ENCODE measurements at places on chromosomes 7 and 10.
A peak's percentile ranks its signal among the peaks of the same experiment; 100 is the strongest.

DNA sequence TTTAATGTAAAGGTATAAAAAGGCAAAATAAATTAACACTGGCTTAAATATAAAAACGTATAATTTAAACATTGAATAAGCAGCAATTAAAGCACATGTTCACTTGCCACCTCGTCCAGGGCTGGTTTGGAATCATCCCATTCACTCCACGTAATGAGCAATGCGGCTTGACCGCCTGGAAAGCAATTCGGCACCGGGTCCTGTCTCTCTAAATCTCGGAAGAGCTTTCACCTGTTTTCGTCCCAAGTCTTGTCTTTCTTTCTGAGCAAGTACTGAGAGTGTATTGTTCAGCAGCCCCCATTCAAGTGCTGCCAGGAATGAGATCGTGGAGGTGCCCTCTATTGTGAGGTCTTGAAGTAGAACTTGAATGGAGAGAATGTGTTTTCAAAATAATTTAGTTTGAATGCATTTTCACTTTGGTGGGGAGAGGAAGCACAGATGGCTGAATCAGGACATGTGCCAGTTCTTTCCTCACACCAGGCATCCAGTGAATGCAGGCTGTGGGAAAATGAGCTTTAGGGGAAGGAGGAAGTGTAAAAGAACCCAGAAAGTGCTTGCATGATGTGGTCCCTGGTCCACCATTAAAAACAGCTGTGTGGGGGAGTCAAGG, 515.2 kb downstream of the REEP3 start:
- H3K4me3 ChIP-seq = peak overlapping the region; percentile 18
- H3K4me1 ChIP-seq = no peaks in the 10 kb centered on the region
- DNase-seq = peak; percentile 72

- no peak overlapping the region for H3K27ac ChIP-seq
- no peak for DNase-seq
- no peaks in the 10 kb centered on the region for H3K27me3 ChIP-seq
- no peaks in the 10 kb centered on the region for H3K36me3 ChIP-seq
Observed at GRCh38 chr10:102919992-102920739, 2.1 kb downstream of the CNNM2 start.

DNA sequence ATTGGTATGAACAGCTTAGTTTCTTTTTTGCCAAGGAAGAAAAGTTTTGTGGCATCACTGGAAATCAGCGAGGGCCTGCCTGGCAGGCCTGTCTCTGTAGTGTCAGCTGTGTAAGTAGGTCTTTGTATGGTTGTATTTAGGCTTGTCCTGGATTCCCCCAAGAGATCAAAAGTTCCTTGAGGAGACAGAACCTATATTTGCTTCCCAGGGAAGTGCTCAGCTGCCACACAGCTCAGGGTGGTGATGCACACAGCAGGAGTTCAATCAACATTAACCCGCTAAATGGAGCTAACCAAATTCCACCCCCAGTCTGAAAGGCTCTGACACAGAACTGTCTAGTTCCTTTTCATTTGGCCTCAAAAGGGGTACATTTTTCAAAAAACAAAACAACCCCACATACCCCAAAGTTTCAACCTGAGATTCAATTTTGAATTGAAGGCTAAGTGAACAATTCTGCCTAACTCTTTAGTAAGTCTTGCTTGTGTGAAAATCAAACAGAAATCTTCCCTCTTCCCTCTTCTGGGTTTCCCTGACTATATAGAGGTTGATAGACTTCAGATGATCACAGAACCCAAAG, 124.4 kb downstream of the CLEC2L start:
- H3K27ac ChIP-seq = peak overlapping the region; percentile 88
- peak overlapping the region; percentile 16 for H3K4me3 ChIP-seq
- H3K4me1 ChIP-seq = peaks cover 77% of the 10 kb centered on the region
- DNase-seq = no peak
- H3K27me3 ChIP-seq = no peaks in the 10 kb centered on the region

DNA sequence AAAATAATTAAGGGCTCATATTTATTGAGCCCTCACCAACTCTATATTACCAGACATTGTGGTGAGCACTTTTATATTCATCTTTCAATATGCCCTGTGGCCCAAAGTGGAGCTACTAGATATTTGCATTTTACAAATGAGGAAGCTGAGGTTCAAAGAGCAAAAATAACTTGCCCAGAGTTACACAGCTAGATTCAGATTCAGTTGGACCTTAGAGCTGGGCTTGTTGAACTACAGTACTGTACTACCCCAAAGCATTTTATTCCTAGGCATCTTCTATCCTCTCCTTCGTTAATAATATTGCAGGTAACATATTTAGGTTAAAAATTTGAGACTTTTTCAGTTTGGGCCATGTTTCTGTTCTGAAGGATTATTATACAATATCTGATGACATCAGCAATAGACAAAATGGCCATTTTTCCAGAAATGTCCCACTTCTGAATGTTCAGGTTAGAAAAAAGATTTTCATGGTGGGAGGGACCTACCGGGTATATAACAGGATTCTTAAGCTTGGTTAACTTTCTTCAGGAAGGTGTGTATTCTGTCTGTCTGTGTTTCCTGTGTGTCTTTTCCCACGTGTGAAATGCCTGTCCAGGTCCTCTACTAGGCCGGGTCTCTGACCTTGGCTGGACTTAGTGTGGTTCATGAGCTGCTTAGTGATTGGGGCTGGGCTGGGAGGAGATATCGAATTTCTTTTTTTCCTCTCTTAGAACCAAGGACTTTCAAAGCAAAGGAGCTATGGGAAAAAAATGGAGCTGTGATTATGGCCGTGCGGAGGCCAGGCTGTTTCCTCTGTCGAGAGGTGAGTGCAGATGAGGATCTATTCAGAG, 13.6 kb downstream of the PRXL2A start:
- no peak for DNase-seq
- no peaks in the 10 kb centered on the region for H3K4me1 ChIP-seq
- no peak overlapping the region for H3K4me3 ChIP-seq
- peaks cover 39% of the 10 kb centered on the region for H3K36me3 ChIP-seq
- H3K27me3 ChIP-seq = no peaks in the 10 kb centered on the region

DNA sequence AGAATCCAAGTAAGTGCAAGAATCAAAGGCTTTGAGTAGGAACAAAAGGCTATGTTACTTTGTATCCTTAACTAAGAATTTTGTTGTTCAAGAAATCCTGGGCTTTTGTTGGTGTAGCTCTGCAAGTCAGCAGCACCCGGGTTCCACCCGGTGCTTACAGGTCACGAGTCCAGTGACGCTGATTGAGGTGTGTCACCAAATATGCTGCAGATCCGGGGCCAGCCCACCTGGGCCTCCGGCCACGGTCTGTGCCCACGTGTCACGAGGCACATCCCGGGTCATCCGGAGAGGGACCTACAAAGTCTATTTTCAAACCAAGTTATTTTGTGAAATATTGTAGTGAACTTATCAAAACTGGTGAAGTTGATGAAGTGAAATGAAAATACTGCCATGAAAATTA, 103.1 kb downstream of the MGMT start:
- H3K4me3 ChIP-seq = no peak overlapping the region
- no peaks in the 10 kb centered on the region for H3K27me3 ChIP-seq
- no peak for DNase-seq
- no peaks in the 10 kb centered on the region for H3K4me1 ChIP-seq

- no peaks in the 10 kb centered on the region for H3K36me3 ChIP-seq
Observed at GRCh38 chr7:151452680-151453325, 12.9 kb upstream of the CRYGN start.

GRCh38 chr10:124157271-124157681, 63.9 kb upstream of the CHST15 start:
- H3K27ac ChIP-seq = peak overlapping the region; percentile 58
- H3K4me3 ChIP-seq = no peak overlapping the region
- H3K27me3 ChIP-seq = peaks cover 5% of the 10 kb centered on the region
- peak; percentile 9 for DNase-seq
- no peaks in the 10 kb centered on the region for H3K36me3 ChIP-seq
- peaks cover 31% of the 10 kb centered on the region for H3K4me1 ChIP-seq

DNA sequence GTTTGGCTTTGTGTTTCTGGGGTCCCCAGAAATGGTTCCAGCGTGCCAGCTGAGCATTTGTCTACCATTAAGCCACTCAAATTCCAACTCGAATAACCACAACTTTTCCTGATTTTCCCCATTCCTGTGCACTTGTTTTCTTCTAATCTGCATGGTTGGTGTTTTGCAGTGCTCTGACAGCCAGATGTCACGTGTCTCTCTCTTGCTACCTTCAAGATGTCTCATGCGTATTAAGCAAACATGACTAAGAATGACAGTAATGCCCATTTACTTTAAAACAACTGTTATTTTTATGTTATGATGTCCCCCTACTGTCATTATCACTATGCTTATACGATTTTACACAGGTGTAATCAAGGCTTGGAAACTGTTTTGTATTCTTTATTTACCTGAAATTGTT, 35.2 kb upstream of the MXI1 start:
- no peak overlapping the region for H3K4me3 ChIP-seq
- no peak overlapping the region for H3K27ac ChIP-seq
- H3K36me3 ChIP-seq = no peaks in the 10 kb centered on the region

- H3K36me3 ChIP-seq = no peaks in the 10 kb centered on the region
- no peaks in the 10 kb centered on the region for H3K4me1 ChIP-seq
- H3K27me3 ChIP-seq = no peaks in the 10 kb centered on the region
- DNase-seq = no peak
Observed at GRCh38 chr7:138075350-138075749, 909 bp upstream of the AKR1D1 start.

DNA sequence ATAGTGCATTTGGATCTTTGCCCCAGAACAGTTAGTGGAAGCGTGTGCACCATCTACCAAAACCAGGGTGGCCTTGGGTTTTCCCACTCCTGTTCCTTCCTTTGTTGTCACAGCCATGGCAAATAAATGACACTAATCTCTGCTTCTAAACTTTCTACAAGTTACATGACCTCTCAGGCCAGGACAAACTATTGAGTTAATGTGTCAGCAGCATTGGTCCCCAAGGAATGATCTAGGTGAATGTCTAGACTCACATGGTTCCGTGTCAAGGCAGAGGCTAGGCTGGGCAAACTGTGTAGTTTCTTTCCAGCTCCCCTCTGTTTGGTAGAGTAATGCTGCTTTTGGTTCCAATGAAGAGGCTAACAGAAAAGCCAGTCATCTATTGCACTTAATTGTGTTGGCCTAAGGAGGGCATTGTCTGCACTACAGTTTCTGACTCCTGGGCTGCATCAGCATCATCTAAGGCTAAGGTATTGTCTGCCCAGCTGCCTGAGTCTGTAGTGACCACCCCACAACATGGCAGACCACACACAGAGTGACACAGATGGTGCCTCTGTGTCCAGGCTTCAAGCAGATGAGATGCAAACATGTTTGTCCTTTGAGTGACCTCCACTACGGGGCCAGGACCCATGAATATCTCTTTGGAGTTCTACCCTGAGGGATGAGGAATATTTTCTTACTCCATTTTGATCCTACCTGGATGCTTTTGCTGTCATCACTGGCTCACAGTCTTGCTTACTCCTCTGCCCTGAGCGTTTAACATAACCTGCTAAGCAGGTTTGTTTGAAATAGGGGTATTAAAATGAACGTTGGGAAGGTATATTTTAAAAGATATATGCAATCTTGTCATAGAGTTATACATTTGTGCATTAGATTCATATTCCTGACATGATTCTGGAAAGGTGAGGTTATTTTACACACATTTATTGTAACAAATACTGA, 1.7 kb downstream of the CYP3A4 start:
- H3K4me1 ChIP-seq = no peaks in the 10 kb centered on the region
- H3K36me3 ChIP-seq = no peaks in the 10 kb centered on the region
- no peak for DNase-seq
- no peak overlapping the region for H3K27ac ChIP-seq
- no peak overlapping the region for H3K4me3 ChIP-seq
- no peaks in the 10 kb centered on the region for H3K27me3 ChIP-seq

DNA sequence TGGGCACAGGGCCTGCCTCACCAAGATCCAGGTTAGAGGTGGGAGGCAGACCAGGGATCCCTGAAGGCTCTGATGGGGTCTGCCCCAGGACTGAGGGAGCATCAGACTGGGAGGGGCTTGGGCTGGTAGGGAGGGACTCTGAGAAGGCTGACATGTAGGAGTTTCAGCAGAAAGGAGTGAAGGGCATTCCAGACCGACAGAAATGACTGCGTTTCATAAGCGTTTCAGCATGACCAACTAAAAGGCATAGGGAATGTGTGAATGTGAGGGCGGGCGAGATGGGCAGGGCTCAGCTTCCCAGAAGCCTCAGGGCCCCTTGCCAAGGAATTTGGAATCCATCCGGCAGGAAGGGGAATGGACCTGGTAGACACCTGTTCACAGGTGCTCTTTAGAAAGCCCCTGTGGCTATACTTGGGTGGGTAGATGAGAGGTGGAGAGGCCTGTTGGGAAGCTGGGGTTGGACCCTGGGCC, 24.9 kb upstream of the SLC29A3 start:
- no peaks in the 10 kb centered on the region for H3K4me1 ChIP-seq
- no peak for DNase-seq
- no peaks in the 10 kb centered on the region for H3K27me3 ChIP-seq
- no peak overlapping the region for H3K4me3 ChIP-seq

DNA sequence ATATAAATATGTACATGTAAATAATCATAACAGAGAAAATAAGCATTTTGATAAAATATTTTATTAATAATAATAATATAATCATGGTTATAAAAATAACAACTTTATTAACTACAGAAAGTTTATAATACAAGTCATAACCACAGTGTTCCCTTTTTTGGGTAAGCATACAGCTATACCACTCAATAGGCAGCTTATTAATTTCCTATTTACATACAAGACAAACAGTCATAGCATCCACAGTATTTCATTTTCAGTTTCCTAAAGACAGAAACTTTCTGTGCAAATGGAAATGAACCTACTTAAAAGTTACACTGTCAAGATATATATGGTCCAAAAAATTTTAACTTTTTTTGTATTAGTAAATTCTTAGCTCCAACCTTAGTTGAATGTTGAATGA, 70.9 kb downstream of the HGF start:
- H3K4me1 ChIP-seq = no peaks in the 10 kb centered on the region
- H3K27me3 ChIP-seq = no peaks in the 10 kb centered on the region
- H3K36me3 ChIP-seq = no peaks in the 10 kb centered on the region
- DNase-seq = no peak
